ENCODE measurements at places on chromosomes 12 and 14.
A peak's percentile ranks its signal among the peaks of the same experiment; 100 is the strongest.

DNA sequence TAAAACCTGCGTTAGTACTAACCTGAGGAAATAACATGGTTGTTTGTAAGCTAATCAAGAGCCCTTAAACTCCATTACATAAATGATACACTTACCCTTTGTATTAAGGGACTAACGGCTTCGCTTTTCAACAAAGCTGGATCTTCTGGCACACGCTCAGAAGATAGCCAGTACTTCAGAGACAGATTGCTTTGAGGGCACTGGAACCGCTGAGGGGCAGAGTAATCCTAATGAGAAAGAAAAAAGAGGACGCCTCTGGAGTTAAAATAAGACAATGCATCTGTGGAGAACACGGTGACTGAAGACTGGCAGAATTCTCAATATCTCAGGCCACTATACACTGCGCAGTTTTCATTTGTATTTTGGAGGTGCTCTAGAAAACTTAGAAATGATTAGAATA lies 1.5 kb upstream of the KTN1 start:
- DNase-seq = no peak

- DNase-seq = peak; percentile 45
Observed at GRCh38 chr12:7092229-7092985, at the start of gene C1R. TSS of gene C1R (minus strand) at chr12:7092445. CDS start at chr12:7092388, 57 bp downstream.

GRCh38 chr14:78202976-78203375 lies 32.8 kb downstream of the NRXN3 start:
- DNase-seq = no peak

- DNase-seq = no peak
Observed at GRCh38 chr12:72178244-72178643, 93.9 kb upstream of the TRHDE start.

DNA sequence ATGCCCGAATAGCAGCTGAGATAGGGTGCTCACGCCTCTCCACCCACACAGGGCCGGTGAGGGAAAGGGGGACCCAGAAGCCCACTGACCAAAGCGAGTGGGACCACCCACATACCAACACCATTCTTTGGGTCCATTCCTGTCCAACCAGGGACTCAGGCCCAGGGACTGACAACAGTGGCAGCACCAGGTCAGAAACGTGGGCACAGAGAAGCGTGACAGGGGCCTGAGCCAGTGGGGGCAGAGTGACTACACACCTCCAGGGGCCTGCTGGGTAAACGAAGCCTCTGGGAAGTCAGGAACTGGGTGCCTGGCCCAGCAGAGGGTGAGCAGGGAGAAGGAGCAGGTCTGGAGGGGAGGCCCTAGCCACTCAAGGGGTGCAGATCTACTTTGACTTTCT lies 13.7 kb downstream of the SPRYD3 start:
- no peak for DNase-seq

- DNase-seq = no peak
Observed at GRCh38 chr12:13436182-13436581, 239.7 kb downstream of the EMP1 start.

GRCh38 chr12:75954041-75954440 lies 77.5 kb downstream of the PHLDA1 start:
- DNase-seq = no peak

DNA sequence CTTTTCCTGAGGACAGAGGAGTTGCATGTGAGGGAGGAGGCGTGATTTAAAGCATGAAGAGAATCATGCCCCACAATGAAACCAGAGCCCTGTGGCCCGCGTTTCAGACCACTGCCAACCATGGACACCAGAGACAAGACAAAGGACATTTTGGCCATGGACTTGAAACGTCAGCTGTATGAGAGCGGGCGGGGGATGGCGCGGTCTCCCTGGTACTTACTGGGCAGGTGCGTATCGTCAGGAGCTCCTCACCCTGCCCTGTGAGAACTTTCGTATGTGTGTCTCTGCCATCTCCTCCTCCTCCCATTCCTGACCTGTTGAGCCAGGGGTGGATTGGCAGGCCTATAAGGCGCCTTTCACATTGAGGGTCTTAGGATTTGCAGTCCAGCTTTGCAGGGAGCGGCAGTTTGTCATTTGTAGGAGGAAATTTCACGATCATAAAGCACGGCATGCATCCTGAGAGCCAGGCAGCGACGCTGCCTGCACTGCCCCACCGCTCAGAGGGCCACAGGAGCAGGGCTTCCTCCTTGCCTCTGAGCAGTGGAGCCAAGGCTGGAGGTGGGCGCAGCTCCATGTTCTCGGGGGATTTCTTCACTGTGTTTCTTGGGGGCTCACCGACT lies 22.2 kb downstream of the SFSWAP start:
- DNase-seq = no peak

- DNase-seq = no peak
Observed at GRCh38 chr12:2832550-2833127, 2.2 kb downstream of the NRIP2 start.
